ENCODE measurements at places on chromosomes 7 and 10.
A peak's percentile ranks its signal among the peaks of the same experiment; 100 is the strongest.

DNA sequence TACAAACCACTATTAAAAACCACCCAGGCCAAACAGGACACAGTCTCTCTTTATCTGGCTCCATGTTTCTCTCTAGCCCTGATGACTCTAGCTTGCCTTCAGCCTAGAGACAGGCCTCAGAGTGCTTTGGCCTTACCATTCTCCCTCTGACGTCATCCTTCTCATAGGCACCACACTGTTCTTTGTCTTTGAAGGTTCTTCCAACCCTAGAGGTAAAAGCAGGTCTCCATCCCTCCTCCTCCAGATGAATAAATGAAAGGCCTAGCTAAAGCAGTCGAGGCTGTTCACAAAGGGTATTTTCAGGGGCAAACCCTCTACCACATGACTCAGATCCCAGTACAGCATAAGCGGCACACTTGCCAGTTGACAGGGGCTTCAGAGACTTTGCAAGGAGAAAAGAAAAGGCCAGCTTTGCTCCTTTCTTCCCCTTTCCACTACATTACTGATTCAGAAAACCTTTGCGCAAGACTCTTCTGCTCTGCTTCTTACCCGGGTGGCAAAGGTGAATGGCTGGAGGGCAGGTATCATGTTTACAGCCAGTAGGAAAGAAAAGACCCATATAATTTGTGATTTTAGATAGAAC is 14.8 kb downstream of the NFE2L3 start:
- no peak for DNase-seq

GRCh38 chr10:73093922-73094850 is 2.5 kb downstream of the P4HA1 start:
- peak; percentile 20 for DNase-seq

GRCh38 chr7:77338883-77339629 is 77.1 kb downstream of the GSAP start:
- DNase-seq = peak; percentile 81

DNA sequence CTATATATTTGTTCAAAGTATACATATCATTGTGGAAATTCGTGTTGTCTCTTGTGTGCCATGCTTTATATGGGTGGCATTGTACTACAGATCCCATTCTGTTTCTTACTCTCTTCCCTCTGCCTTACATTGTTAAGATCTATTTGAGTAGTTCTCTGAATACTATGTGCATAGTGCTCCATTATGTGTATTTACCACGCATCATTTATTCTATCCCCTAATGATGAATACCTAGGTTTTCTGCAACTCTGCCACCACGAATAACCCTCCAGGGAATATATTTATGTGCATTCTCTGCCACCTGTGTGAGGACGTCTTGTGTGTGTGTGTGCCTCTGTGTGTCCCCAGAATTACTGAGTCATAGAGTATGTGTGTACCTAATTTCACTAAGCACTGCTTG is 431.2 kb upstream of the C7orf33 start:
- DNase-seq = no peak

Data from fibroblast of mammary gland (primary cell).